Activated CD4-positive, CD25-positive, alpha-beta regulatory T cell (primary cell): ENCODE measurements at places on chromosomes 16 and 17.

DNA sequence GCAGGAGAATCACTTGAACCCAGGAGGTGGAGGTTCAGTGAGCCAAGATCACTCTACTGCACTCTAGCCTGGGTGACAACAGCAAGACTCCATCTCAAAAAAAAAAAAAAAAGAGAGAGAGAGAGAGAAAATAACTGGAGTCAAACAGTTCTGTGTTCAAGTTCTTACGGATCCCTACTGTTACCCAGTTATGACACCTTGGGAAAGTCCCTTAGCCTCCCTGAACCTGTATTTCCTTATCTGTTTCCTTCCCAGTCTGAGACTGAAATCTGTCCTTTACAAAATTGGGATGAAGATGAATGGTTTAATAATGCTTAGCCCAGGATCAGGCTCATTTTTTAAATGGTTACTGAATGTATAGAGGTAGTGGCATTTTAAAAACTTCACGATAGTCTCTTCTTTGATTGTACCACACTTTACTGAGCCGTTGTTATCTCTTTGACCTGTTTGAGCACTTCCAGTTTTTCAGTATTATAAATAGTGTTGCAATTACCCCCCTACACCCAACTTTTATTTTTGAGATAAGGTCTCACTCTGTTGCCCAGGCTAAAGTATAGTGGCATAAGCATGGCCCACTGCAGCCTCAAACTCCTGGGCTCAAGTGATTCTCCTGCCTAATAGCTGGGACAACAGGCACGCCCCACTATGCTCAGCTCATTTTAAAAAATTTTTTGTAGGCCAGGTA is 17.1 kb downstream of the ZNF768 start:
- no peak for DNase-seq

- no peak for DNase-seq
Measured at GRCh38 chr17:43818966-43819365, 14.0 kb downstream of the MPP3 start.

- no peak for DNase-seq
Measured at GRCh38 chr17:13601776-13602551, at the start of gene HS3ST3A1. HS3ST3A1 (minus strand) TSS chr17:13601929; CDS start chr17:13601129, 800 bp downstream.

DNA sequence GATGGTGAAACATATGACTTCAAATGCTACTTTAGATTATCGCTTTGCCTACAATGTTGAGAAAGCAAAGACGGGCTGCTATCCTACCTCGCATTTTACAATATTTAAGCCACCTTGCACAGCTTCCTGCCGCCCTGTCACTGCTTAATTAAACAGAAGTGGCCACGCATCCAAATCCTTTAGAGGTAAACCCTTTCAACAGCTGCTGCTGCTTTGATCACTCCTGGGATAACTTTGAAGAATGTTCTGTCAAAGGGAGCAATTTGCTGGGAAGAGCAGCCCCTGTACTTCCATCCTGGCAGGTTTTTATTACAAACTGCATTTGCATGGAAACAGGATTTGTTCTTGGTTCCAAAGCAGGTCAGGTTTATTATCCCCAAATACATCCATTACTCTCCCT is 24.2 kb upstream of the SSTR2 start:
- no peak for DNase-seq
